ENCODE measurements at places on chromosomes 12 and 14.
A peak's percentile ranks its signal among the peaks of the same experiment; 100 is the strongest.

GRCh38 chr14:38873941-38874612 lies 229.0 kb downstream of the SEC23A start:
- no peak for DNase-seq

DNA sequence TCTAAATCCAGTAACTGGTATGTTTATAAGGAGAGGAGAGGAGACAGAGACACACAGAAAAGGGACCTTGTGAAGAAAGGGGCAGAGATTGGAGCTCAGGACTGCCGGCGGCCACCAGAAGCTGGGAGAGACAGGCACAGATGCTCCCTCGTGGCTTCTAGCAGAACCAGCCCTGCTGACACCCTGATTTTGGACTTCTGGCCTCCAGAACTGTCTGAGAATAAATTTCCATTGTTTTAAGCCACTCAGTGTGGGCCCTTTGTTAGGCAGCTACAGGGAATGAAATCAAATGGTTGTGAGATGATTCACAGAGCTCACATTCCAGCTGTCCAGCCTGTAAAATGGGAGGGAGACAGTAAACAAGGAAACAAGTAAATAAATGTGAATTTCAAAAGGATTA lies 47.6 kb downstream of the TMEM132C start:
- no peak for DNase-seq

DNA sequence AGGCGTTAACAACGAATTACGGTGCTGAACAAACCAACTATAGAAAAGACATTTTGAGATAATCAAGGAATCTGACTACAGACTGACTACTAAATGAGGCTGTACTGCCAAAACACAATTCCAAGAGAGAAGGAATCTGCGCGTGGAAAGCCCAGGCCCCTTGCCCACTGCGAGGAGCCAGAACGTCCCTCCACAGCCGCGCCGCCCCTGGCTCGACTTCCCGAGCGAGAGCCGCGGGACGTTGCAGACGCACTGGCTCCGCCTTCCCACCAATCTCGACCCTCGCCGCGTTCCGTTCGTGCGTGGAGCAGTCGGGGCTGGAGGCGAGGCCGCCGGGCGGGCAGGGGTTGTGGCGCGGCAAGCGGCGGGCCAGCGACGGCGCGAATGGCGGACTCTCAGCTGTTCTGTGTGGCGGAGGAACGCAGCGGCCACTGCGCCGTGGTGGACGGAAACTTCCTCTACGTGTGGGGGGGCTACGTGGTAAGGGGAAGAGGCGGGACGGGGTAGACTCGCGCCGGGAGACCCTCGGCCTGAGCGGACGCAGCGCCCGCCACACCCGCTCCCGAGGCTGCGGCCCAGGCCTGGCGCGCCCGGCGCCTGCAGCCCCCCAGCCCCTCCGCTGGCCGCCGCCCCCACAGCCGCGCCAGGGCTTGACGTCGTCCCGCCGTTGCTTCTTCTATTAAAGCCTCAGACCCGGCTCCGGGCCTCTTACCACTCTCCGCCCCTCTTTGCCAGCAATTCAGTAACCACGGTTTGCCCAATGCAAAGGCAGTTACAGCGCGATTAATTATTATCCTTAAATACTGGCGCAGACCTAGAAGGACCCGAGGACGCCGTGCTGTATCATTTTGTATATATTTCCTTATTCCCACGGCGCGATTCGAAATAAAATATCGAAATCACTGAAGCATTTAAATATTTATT lies at the start of gene KLHDC1:
TSS of gene KLHDC1 (plus strand) at position 310 of the 924 bp plus-strand sequence. CDS start at position 385, 75 bp downstream.
- peak; percentile 50 for DNase-seq

- DNase-seq: no peak
Measured at GRCh38 chr12:54277823-54278276, 2.1 kb downstream of the CBX5 start.

- DNase-seq: no peak
Measured at GRCh38 chr14:69092840-69093422, 60.0 kb downstream of the DCAF5 start.

DNA sequence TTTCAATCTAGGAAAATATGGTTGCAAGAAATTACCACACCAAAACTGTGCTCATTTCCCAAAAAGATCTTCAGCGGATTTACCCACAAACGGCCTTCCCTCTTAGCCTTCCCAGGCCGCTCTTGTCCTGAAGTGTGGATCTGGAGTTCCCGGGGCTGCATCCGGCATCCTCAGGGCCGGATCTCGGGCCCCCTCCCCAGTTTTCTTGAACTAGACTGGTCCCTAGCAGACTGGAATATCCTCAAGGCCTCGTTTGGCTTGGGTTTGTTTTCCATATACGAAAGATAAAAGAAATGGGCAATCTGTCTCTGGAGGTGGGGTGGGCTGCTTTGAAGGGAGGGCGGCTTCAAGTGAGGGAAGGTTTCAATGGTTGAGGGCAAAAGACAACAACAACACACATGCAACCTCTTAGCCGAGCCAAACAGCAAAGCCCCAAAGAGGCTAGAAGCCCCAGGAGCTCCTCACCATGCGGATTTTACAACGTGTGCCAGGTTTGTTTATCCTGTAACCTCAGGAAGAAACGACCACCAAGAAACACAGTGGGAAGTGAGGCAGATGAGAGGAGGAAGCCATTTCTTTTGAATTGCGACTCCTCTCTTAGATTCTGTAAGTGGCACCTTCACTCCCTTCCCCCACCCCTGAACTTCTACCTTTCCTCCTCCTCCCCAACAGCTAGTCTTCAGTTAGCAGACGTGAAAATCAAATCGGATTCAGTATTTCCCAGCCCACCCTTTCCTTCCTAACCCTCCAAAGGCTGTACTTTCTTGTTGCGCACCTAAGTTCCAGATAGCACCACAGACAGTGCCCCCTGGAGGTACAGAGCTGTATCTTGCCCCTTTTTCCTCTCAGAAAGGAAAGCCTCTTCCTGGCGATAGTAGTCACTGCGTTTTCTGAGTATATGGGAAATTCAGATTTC lies 2.6 kb downstream of the MYF6 start:
- DNase-seq: no peak

- no peak for DNase-seq
Measured at GRCh38 chr14:22558221-22558913, 30.7 kb downstream of the DAD1 start.

DNA sequence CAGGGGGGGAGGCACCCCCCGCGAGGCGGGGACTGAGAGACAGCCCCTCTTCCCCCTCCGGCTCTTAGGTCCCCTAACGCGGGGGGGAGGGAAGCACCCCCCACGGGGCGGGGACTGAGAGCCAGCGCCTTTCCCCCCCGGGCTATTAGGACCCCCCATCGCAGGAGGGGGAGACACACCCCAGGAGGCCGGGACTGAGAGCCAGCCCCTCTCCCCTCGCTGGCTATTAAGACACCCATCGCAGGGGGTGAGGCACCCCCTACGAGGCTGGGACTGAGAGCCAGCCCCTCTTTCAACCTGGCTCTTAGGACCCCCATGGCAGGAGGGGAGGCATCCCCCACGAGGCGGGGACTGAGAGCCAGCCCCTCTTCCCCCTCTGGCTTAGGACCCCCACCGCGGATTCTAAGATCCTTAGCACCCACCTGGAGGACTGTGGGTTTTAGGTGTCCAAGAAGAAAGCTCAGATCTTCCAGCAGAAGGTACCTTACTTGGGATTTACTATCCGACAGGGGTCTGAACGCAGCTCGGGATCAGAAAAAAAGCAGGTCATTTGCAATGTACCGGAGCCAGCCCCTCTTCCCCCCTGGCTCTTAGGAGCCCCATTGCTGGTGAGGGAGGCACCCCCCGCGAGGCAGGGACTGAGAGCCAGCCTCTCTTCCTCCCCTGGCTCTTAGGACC lies 197.8 kb upstream of the PZP start:
- no peak for DNase-seq

GRCh38 chr12:128783129-128783574 lies 40.6 kb downstream of the SLC15A4 start:
- DNase-seq: no peak

- DNase-seq: no peak
Measured at GRCh38 chr12:53101931-53102781, 1.1 kb upstream of the SOAT2 start.

DNA sequence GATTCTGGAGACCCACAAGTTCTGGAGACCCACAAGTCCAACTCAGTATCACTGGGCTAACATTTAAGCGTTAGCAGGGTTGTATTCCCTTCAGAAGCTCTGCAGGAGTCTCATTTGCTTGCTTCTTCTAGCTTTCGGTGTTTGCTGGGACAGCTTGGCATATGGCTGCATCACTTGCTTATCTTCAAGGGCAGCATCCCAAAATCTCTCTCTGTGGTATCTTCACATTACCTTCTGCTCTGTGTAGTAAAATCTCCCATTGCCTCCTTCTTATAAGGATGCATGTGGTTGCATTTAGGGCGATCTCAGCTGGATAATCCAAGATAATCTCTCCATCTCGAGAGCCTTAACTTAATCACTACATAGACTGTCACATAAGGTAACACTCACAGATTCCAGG lies 7.3 kb upstream of the CNTN1 start:
- no peak for DNase-seq
